Activated naive CD8-positive, alpha-beta T cell treated with anti-CD3 and anti-CD28 coated beads for 36 hours (primary cell): ENCODE measurements at places on chromosomes 4 and X. TPM values are rescaled to one million over a fixed set of nuclear protein-coding genes. Genes with fewer than 3 reads are reported as not detected.

- no peak overlapping the region for H3K27ac ChIP-seq
- peaks cover 3% of the 10 kb centered on the region for H3K27me3 ChIP-seq
- no peaks in the 10 kb centered on the region for H3K36me3 ChIP-seq
- no peak overlapping the region for H3K4me3 ChIP-seq
- H3K4me1 ChIP-seq, result no peaks in the 10 kb centered on the region
These were observed 28.6 kb upstream of the LSM6 start for GRCh38 chr4:146146918-146147317.

GRCh38 chr4:90888571-90888970, 761.4 kb downstream of the CCSER1 start:
- no peak for DNase-seq
- no peaks in the 10 kb centered on the region for H3K36me3 ChIP-seq
- H3K27me3 ChIP-seq, result no peaks in the 10 kb centered on the region
- no peaks in the 10 kb centered on the region for H3K4me1 ChIP-seq
- H3K4me3 ChIP-seq, result no peak overlapping the region

AMBN gene
- total RNA-seq, result not detected

DNA sequence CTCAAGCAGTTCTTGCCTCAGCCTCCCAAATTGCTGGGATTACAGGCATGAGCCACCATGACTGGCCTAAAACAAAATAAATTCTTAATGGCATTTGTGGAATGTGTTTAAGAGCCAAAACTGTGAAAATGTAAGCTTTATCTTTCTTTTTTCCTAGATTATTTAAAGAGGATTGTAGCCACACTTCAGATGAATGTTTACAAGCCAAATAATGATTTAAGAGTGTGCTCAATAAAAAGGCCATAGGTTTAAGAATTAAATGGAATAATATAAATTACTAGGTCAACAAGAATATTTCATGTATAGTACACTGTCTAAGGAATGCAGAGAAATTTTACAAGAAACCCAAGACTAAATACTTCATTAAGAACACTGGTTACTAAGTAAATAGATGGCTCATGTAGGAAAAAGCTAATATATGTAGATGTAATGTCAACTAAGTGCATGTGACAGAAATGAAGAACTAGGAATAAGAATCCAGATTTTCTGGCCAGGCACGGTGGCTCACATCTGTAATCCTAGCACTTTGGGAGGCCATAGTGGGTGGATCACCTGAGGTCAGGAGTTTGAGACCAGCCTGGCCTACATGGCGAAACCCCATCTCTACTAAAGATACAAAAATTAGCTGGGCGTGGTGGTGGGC, 21.3 kb upstream of the UGDH start:
- H3K27me3 ChIP-seq, result no peaks in the 10 kb centered on the region
- no peak for DNase-seq
- H3K36me3 ChIP-seq, result no peaks in the 10 kb centered on the region
- no peak overlapping the region for H3K4me3 ChIP-seq
